ENCODE measurements at places on chromosomes 3 and 15.

DNA sequence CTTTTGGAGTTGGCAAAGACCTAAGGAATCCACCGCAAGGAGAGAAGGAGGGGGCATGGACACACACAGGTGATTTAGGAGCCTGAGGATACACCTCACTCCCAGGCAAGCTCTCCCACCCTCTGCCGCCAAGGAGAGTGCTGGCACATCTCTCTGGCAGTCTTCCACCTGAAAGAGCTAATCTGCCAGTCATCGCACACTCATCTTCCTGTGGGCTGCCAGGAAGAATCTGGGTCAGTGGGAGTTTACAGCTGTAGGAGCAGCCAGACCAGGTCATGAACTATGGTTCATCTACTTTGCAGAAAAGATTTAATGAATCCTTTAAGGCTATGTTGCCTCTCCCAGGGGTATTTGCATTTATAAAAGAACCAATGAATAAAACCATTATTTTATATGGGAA lies 170.6 kb upstream of the TSC22D2 start:
- no peak for DNase-seq

DNA sequence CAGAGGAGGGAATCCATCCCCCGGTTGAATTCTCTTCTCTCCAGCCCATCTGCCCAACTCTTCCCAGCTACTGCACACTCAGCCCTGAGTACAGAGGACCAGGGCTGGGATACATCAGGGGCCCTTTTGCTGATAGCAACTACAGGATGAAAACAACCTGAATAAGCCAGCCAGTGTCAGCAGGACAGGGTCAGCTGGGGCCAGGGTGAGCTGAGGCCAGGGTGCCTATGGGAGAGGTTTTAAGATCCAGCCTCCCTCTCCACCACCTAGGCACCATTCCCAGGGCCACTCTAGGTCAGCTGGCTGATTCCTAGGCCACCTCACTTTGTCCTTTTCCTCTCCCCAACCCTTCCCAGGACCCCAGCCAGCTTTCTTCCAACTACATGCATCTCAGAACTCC lies 83.8 kb downstream of the MRPL46 start:
- no peak for DNase-seq

DNA sequence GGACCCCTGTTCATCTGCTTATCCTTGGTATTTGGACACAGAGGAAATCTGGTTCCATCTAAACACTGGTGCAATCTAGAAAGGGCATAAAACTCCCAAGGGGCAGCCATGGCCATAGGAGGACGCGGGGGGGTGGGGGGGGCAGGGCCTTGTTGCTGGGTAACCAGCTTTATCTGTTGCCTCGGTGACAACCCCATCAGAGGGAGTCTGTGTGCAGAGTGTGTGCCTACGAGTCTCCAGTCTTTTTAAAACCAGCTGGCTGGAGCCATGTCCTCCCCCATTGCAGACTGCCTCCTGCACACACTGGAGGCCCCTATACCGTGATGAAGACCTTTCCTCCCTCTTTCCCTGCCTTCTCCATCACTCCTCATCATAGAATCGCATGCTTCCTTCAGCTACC lies 26.4 kb upstream of the CORO2B start:
- DNase-seq: no peak

GRCh38 chr3:107753494-107753893 lies 230.7 kb downstream of the BBX start:
- DNase-seq: peak; percentile 48

GRCh38 chr15:48380198-48380597 lies 49.0 kb downstream of the DUT start:
- DNase-seq: no peak

- no peak for DNase-seq
Measured at GRCh38 chr15:96307856-96308394, 22.6 kb upstream of the NR2F2 start.

DNA sequence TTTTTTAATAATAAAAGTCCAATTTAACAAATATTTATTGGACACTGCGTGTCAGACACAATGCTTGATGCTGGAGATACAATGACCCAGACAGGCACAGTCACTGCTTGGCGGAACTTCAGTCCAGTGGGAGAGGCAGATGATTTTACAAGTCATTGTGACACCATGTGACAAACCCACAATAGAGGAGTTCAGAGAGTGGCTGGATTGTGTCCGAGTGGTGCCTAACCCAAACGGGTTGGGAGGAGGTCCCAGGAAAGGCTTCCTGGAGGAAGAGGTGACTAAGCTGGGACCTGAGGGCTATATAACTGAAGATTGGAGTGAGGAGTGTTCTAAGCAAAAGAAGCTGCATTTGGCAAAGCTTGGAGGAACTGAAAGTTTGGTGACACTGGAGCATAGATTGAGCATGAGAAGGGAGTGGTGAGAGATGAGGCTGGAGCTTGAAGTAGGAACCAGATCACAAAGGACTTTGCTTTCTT lies 41.4 kb downstream of the CRTC3 start:
- DNase-seq: no peak

DNA sequence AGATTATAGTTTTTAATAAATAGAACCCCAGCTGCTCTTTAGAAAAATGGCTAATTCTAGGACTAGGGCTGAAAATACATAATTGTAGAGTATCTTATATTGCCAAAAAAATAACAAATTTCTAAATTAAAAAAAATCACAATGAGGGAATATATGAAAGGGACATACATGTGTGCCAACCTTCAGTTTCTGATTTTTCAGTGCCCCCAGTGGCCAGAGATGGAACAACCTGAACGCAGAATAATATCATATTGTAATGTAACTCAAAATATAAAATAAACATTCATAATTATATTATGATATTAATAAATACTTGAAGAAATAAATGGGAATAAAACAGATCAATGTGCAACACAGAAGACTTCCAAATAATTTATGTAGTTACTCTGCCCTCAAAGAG lies 460.5 kb downstream of the ZNF385D start:
- DNase-seq: no peak

- DNase-seq: no peak
Measured at GRCh38 chr15:49501586-49501985, 78.5 kb downstream of the FGF7 start.

GRCh38 chr3:149239357-149239936 lies 17.8 kb upstream of the CP start:
- no peak for DNase-seq

GRCh38 chr3:149352556-149352955 lies 19.1 kb upstream of the TM4SF18 start:
- peak; percentile 66 for DNase-seq

GRCh38 chr15:40452296-40453090 lies 11.7 kb downstream of the BAHD1 start:
- no peak for DNase-seq

- DNase-seq: no peak
Measured at GRCh38 chr15:35741881-35742280, 195.9 kb upstream of the DPH6 start.

DNA sequence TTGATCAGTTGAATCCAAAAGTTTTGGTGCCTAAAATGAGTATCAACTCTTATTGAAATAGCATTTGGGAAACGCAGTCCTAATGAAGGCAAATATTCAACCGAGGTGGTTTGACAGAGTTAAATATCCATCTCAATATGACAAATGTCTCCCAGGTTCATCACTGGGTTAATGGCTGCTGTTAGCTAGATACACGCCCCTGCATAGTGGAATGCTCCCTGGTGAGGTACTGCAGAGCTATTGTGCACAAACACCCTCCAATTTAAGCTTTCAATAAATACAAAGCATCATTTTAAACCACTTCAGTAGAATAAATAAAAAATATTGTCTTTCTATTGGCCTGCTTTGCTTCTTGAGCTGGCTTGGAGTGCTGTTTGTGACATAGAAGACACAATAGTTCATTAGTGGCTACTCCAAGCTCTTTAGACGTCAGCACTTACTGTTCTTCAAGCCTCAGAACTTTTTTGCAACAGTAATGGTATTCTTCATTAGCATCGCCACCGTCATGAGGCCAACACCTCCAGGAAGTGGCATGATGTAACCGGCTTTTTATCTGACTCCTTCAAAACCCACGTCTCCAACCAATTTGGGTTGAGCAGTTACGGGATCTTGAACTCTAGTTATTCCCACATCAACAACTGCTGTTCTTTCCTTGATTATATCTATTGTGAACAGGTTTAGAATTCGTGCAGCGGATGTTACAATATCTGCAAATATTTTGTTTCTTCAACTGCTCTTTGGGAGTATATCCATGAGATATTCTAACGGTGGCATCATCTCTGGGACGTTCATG lies 1159.6 kb upstream of the EPHA6 start:
- DNase-seq: no peak

DNA sequence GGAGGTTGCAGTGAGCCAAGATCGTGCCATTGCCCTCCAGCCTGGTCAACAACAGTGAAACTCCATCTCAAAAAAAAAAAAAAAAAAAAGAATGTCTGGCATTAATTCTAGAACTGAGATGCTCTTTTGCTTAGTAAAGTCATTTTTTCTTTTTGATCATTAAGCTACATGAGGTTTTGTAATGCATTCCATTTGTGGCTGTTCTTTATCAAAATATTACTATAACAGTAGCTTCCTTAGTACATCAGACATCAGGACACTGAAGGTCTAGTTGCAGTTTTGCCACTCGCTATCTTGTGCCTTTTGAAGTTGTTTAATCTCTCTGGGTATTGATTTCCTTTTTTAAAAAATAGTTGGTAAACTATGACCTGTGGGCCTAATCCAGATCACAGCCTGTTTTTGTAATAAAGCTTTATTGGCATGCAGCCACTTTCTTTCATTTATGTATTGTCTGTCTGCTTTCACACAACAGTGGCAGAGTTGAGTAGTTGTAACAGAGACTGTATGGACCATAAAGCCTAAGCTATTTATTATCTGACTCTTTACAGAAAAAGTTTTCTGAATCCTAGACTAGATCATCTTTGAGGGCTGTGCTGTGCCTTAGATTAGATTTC lies 76.6 kb downstream of the SLC25A26 start:
- no peak for DNase-seq

DNA sequence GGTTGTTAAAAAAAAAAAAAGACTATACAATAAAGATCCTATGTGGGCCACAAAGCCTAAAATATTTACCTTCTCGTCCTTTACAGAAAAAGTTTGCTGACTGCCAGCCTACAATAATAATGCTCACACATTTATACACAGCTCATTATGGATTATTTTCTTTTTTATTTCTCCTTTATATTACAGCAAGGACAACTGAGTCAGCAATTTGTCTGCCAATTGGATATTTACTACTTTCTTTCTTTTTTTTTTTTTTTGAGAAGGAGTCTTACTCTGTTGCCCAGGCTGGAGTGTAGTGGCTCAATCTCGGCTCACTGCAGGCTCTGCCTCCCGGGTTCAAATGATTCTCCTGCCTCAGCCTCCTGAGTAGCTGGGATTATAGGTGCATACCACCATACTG lies 142.2 kb downstream of the EBLN2 start:
- no peak for DNase-seq

DNA sequence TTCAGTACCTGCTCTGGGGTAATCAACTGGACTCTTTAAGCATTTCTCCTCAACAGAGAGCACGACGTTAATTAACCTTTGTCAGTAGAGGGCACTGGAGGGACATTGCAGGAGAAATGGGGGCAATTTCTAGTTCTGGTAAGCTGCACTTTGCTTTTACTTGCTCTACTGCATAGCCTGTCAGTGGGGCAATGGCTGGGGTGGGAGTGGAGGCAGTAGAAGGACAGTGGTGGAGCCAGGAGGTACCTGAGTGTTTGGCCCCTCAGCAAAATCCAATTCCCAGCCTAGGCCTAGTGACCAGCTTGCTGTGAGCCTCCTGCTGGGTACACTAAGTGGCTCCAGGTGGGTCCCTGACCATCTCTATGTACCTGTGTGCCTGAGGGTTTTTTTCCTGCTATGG lies 18.3 kb upstream of the MED12L start:
- no peak for DNase-seq

GRCh38 chr3:37715358-37715757 lies 146.3 kb upstream of the CTDSPL start:
- no peak for DNase-seq

GRCh38 chr3:16177962-16178627 lies 3.6 kb downstream of the GALNT15 start:
- peak; percentile 84 for DNase-seq

GRCh38 chr3:193345431-193345830 lies 33.1 kb downstream of the ATP13A5 start:
- no peak for DNase-seq

DNA sequence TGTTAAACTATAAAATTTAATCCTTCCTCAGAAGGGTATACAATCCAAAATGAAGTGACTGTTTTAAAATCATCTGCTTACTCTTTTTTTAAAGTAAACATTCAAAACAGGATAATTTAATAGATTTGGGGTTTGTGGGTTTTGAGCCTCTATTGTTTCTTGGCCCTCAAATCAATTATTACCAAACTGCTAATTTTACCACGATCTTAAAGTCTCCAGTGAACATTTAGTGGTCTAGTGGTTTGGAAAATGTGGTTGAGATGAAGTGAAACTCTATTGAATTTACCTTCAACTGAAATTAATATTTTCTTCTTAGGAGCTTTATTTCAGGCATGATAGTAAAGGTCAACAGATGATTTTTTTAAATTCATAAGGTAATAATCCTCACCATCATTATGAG lies 11.2 kb upstream of the ATP11B start:
- no peak for DNase-seq

DNA sequence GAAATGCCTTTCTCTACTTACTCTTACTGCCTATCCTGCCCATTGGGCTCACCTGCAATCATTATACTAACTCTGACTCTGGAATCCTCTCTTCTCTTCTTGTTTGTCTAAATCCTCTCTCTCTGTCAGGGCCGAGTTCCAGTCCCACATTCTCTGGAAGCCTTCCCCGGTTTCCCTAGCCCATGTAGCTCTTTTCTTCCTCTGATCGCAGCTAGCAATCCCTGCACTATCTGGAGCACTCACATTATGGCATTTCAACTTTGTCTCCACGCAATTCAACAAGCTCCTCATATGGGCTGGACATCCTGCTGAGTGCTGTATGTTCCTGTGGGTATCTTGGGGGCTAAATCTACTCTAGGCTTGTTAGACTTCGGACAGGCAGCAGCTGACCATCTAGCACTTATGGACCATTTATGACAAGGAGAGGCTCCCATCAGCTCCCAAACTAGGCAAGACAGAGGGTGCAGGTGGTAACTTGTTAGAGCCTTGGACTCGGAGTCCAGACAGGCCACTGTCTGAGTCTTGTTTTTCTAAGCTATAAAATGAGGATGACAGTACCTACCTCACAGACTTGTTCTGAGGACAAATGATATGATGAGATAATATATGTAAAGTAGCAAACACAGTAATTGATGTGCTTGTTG lies 58.3 kb downstream of the EPHB3 start:
- DNase-seq: no peak

- peak; percentile 46 for DNase-seq
Measured at GRCh38 chr3:13538520-13539291, 10.2 kb upstream of the FBLN2 start.
